Kidney capillary endothelial cell (primary cell): ENCODE measurements at places on chromosomes 2 and 18.

DNA sequence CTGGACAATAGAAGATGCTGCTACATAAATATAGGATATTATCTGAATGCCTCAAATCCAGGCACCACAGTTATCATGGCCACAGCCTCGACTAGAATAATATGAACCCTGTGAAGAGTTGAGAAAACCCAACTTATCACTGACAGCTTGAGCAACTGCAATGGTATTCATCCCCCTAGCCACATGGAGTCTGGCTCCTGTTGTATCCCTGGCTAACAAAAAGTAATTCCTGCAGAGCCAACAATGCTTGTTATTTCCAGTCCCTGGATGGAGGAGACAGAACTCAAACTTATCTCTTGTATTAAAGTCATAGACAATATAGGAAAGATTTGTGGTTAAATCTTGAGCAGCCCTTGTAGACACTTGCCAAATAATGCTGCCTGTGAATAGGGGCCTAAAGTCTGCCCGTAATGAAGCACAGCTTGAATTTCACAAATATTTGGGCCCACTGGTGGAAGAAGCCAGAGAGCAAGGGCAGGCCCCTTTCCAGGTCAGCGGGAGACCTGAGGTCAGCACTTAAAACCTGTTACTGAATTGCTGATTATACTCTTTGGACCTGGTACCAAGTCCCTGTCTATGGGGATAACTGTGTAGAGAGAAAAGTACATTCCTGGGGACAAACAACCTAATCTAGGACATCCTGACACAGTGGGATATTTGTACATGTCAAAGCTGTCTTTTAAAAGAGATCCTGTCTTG is 28.4 kb upstream of the SUCLG1 start:
- DNase-seq, result no peak

- DNase-seq, result no peak
Measured at GRCh38 chr18:74819433-74820059, 221.9 kb downstream of the ZNF407 start.

GRCh38 chr2:45648636-45649035 is 2.8 kb upstream of the PRKCE start:
- DNase-seq, result no peak

DNA sequence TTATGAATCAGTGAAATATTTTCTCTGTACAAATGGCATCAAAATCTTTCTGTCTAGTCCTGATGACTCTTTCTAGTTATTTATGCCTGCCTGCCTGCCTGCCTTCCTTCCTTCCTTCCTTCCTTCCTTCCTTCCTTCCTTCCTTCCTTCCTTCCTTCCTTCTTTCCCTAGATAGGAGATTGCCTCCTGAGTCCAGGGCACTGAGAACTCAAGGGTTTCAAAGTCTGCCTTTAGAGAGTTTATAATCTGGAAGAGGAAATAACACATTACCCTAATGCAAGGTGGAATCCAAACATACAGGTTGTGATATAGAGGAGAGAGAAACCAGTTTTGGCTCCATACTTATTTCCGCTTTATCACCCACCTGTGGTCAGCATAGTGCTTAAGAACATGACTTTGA is 98.1 kb upstream of the SERPINE2 start:
- no peak for DNase-seq

GRCh38 chr2:232859385-232859916 is 10.6 kb upstream of the SNORC start:
- DNase-seq, result no peak

DNA sequence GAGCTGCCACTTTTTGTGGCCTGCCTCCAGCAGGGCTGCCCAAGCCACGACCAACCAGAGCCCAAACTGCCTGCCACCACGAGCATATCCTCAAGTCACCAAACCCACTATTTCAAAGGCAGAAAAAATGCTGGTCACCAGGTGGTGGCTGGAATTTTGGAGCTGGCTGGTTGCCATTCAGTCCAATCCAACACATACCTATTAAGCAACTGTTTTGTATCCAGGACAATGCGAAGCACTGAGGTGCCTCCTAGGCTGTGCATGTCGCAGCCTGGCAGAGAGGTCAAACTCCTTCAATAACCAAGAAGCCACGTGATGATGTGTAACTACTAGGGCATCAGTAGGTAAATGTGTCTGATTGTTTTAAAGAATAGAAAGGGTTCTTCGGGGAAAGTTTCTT is 108.3 kb upstream of the PPP1CB start:
- DNase-seq, result no peak

DNA sequence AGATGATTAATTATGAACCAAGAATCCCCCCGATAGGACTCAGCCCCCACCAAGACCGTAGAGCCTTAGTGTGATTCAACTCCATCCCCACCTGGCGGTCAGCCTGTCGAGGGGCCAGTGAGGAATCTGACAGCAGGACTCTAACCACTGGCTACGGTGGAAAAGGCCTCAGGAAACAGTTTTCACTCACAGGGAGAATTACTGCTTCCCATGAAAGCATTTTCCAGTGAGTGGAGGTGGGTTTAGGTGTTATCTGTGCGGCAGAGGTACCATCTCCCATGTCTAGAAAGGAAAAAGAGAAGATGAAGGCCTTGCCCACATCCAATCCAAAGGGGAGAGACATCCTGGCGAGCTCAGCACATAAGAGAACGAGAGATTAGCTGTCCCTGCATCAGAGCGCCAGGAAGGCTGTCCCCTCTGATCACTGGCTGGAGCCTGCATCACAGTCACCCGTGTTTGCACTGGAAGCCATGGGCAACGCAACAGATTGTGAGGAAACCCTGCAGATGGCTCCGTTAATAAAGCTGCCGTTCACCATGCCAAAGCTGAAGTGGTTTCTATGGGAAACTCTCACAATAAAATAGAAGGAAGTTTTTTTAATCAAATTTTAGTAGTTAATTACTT is 22.3 kb downstream of the COX7A2L start:
- no peak for DNase-seq

GRCh38 chr2:104790100-104790811 is 63.7 kb upstream of the POU3F3 start:
- DNase-seq, result no peak
